Lower lobe of right lung (tissue), 2 donors: ENCODE measurements at places on chromosomes 3 and 15. TPM values are rescaled to one million over a fixed set of nuclear protein-coding genes. Genes with fewer than 3 reads are reported as not detected.
A peak's percentile ranks its signal among the peaks of the same experiment; 100 is the strongest.

DNA sequence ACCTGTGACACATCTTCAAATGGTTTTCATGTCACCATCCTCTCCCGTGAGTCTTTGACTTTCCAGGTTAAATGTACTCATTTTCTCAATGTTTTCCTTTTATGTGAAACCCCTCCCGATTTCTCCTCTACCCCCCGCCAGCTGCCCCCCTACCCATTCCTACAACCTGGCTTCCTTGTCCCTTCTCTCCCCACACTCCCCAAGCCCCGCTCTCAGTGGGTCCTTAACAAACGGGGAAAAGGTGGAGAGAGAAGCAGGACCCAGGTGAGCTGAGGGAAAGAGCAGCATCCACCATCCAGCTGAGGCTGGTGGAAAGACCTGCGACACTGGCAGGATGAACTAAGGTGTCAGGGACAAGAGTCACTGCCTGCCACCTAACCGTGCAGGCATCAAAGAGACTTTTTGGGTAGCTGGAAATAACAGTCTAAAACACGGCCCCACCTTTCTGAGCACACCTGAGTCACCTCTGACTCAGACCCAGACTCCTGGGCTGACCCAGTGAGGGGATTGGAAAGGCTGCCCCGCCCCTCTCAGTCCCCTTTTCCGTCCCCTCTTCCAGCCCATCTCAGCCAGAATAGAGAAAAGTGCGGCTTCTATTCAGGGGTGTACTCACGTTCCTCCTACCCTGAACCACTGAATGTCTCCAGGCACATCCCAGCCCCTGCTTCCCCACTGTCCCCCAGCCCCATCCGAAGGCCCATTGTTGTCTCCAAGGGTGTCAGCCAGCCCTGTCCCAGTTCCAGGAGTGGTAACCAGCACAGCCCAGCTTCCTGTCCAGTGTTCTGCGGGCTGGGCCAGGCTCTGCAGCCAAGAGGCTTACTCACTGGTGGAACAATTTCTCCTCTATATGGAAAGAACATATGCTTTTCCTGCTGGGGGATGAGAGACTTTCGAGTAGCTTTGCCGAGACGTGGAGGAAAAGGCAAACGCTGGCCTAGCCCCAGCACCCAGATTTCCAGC, 20.4 kb downstream of the ISG20 start:
- H3K36me3 ChIP-seq: no peaks in the 10 kb centered on the region
- H3K4me1 ChIP-seq: no peaks in the 10 kb centered on the region
- H3K27me3 ChIP-seq: no peaks in the 10 kb centered on the region
- no peak overlapping the region for H3K27ac ChIP-seq

The CYP1A2 gene
- total RNA-seq: not detected

DNA sequence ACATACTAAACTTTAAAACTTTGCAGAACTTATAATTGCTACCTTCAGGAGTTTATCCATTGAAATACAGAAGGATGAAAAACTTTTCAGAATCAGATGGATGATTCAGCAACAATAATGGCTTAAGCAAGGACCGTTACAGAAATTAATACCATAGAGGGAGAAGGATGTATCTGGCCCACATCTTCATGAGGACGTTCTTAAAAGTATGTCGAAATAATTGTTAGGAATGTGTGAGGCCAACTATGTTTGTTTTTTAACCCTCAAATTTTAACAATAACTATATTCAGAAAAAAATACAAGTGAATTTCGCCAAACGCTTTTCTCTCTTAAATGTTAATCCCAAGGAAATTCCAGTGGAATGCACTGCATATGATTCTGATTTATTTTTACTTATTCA, 105.2 kb upstream of the EPHA3 start:
- no peak overlapping the region for H3K27ac ChIP-seq
- DNase-seq: no peak
- H3K27me3 ChIP-seq: no peaks in the 10 kb centered on the region
- H3K4me3 ChIP-seq: no peak overlapping the region
- no peaks in the 10 kb centered on the region for H3K4me1 ChIP-seq
- H3K36me3 ChIP-seq: no peaks in the 10 kb centered on the region

- no peak overlapping the region for H3K4me3 ChIP-seq
- no peak for DNase-seq
- no peaks in the 10 kb centered on the region for H3K27me3 ChIP-seq
- no peak overlapping the region for H3K27ac ChIP-seq
- no peaks in the 10 kb centered on the region for H3K36me3 ChIP-seq
- no peaks in the 10 kb centered on the region for H3K4me1 ChIP-seq
These were observed 366.4 kb upstream of the RASGRP1 start for GRCh38 chr15:38930851-38931572.

GRCh38 chr3:128322030-128323022, 144.4 kb downstream of the DNAJB8 start:
- no peak overlapping the region for H3K4me3 ChIP-seq
- no peak overlapping the region for H3K27ac ChIP-seq
- DNase-seq: peak; percentile 68
- H3K27me3 ChIP-seq: no peaks in the 10 kb centered on the region
- no peaks in the 10 kb centered on the region for H3K4me1 ChIP-seq
- H3K36me3 ChIP-seq: peaks cover 13% of the 10 kb centered on the region

DNA sequence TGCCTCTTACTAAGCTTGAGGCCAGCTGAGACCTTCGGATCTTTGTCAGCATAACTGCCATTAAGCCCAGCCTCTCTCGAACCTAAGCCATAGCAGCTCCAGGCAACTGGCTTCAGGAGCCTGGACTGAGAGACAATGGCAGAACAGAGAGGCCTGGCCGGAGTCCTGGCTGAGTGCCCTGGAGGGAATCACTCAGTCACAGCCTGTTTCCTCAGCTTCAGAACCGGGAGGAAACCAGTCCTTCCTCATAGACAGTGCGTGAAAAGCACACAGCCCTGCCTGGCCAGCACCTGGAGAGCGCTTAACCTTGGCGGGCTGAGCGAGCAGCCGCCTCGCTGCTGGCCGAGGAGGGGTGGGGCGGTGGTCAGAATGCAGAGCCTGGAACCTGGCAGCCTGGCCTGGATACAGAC, 21.6 kb downstream of the RNU5B-1 start:
- H3K4me3 ChIP-seq: no peak overlapping the region
- no peak for DNase-seq
- no peak overlapping the region for H3K27ac ChIP-seq
- peaks cover 9% of the 10 kb centered on the region for H3K27me3 ChIP-seq
- peaks cover 5% of the 10 kb centered on the region for H3K4me1 ChIP-seq

The CCDC50 gene
- 66.5 TPM for total RNA-seq

DNA sequence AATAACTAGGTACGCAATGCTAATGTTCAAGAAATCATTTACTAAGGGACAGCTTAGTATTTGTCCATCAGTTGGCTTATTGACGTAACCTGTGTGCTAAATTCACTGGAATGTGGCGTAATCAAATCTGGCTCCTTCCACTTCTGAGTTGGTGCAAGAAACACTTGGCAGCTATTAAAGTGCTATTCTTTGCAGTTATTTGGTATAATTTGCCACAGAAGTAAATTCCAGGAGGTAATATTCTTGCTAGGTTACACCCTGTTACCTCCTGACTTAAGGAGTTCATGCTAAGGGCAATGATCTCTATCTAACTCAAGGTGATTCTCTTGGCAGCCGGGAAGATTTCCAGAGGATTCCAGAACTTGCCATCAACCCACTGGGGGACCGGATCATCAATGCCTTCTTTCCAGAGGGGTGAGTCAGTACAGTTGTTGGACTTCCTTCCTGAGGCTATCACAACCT, 25.5 kb downstream of the CHP1 start:
- H3K4me1 ChIP-seq: peaks cover 27% of the 10 kb centered on the region
- H3K36me3 ChIP-seq: peaks cover 31% of the 10 kb centered on the region
- peak overlapping the region; percentile 54 for H3K27ac ChIP-seq
- no peak for DNase-seq

The GXYLT2 gene
- 6.7 TPM for total RNA-seq

- no peak overlapping the region for H3K4me3 ChIP-seq
- no peaks in the 10 kb centered on the region for H3K4me1 ChIP-seq
- DNase-seq: no peak
- H3K27me3 ChIP-seq: no peaks in the 10 kb centered on the region
These were observed 27.9 kb upstream of the IL1RAP start for GRCh38 chr3:190485830-190486532.

DNA sequence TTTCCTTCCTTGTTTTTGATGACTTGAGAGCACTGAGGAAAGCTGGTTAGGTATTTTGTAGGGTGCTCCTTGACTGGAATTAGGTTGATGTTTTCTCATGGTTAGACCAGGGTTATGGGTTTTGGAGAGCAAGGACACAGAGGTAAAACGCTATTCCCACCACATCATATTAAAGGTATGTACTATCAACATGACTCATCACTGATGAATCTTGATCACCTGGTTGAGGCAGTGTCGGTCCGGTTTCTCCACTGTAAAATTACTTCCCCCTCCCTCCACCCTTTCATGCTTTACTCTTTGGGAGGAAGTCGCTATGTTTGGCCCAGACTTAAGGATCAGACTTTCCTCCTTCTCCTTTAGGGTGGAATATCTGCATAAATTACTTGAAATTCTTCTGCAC, 201.6 kb downstream of the EDEM1 start:
- H3K36me3 ChIP-seq: no peaks in the 10 kb centered on the region
- no peak overlapping the region for H3K27ac ChIP-seq
- no peak overlapping the region for H3K4me3 ChIP-seq
- no peak for DNase-seq
- no peaks in the 10 kb centered on the region for H3K27me3 ChIP-seq
- H3K4me1 ChIP-seq: no peaks in the 10 kb centered on the region

GRCh38 chr15:82297546-82297945, 34.9 kb downstream of the SAXO2 start:
- no peaks in the 10 kb centered on the region for H3K36me3 ChIP-seq
- H3K4me3 ChIP-seq: no peak overlapping the region
- no peaks in the 10 kb centered on the region for H3K4me1 ChIP-seq
- no peaks in the 10 kb centered on the region for H3K27me3 ChIP-seq

The EIF4E3 gene
- total RNA-seq: 29.0 TPM

The CATSPER2 gene
- total RNA-seq: 2.7 TPM

The ENTPD3 gene
- 4.3 TPM for total RNA-seq

The MST1R gene
- 27.3 TPM for total RNA-seq

The SOX14 gene
- total RNA-seq: not detected

DNA sequence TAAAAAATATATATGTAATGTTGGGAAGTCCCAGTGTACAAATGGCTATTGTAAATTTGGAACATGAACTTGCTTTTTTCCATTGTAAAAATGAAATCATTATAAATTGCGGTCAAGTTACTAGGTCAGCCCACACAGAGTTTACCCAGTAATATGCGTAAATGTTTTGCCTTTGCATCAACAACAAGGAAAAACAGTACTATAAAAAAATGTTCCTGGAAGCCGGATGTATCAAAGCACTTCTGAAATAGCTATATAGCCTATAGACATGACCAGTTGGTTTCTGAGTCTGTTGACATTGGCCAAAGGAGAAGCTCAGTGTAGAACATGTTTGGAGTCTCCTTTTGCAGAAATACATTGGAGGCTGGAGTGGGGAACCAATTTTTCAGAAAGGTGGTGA, 23.2 kb downstream of the CTNNB1 start:
- no peak overlapping the region for H3K4me3 ChIP-seq
- H3K36me3 ChIP-seq: peaks cover 39% of the 10 kb centered on the region
- H3K4me1 ChIP-seq: peaks cover 65% of the 10 kb centered on the region
- no peak for DNase-seq

- no peak overlapping the region for H3K4me3 ChIP-seq
- DNase-seq: no peak
- peaks cover 49% of the 10 kb centered on the region for H3K4me1 ChIP-seq
- no peaks in the 10 kb centered on the region for H3K27me3 ChIP-seq
- H3K27ac ChIP-seq: no peak overlapping the region
- no peaks in the 10 kb centered on the region for H3K36me3 ChIP-seq
These were observed 13.4 kb downstream of the TCF12 start for GRCh38 chr15:56931639-56932508.

- DNase-seq: no peak
- H3K36me3 ChIP-seq: no peaks in the 10 kb centered on the region
- no peak overlapping the region for H3K4me3 ChIP-seq
These were observed 152.2 kb downstream of the NTRK3 start for GRCh38 chr15:88104357-88104756.

The KLHL40 gene
- not detected for total RNA-seq

DNA sequence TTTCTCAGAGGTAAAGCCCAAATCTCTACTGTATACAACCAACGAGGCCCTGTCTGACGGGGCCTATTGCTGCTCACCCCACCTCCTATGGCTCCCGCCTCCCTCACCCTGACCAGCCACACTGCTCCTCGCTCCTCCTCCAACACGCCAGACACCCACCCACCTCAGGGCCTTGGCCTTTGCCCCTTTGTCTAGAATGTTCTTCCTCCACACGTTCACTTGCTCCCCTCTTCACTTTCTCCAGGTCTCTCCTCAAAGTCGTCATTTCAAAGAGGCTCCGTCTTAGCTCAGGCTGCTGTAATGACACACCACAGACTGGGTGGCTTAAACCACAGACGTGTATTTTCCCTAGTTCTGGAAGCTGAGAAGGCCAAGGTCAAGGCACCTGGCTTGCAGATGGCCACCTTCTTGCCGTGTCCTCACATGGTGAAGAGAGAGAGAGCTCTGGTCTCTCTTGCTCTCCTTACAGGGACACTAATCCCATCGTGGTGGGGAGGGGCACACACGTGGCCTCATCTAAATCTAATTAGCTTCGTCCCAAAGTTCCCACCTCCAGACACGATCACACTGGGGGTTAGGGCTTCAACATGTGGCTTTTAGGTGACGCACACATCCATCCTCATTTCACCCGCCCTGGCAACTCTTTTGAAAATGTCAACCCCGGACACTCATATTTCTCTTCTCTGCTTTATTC, 98.2 kb downstream of the TLE3 start:
- H3K27ac ChIP-seq: no peak overlapping the region
- no peak for DNase-seq
- H3K4me3 ChIP-seq: no peak overlapping the region
- no peaks in the 10 kb centered on the region for H3K36me3 ChIP-seq

DNA sequence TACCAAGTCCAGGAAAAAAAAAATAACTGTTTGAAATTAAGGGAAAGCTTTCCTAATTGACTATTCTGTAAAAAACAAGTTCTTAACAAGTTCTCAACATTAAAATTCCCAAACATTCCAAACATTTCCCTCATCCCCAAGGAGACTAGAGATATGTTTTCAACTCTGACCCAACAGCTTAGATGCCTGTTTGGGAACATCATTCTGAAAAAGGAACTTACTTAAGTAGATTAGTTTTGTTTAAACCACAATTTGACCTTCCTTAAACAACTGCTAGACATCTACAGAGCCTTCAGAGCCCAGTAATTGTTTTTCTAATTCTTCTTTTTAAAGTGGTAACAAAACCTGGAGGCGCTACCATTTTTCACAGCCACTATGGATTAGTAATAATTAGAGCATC, 12.8 kb downstream of the UBR1 start:
- H3K27me3 ChIP-seq: no peaks in the 10 kb centered on the region
- peaks cover 20% of the 10 kb centered on the region for H3K4me1 ChIP-seq
- DNase-seq: no peak
- H3K36me3 ChIP-seq: no peaks in the 10 kb centered on the region
- H3K4me3 ChIP-seq: no peak overlapping the region
